NCI-H187 treated with DMSO at 0.1 percent for 48 hours (cell line): ENCODE measurements at places on chromosomes 7 and 10.

DNA sequence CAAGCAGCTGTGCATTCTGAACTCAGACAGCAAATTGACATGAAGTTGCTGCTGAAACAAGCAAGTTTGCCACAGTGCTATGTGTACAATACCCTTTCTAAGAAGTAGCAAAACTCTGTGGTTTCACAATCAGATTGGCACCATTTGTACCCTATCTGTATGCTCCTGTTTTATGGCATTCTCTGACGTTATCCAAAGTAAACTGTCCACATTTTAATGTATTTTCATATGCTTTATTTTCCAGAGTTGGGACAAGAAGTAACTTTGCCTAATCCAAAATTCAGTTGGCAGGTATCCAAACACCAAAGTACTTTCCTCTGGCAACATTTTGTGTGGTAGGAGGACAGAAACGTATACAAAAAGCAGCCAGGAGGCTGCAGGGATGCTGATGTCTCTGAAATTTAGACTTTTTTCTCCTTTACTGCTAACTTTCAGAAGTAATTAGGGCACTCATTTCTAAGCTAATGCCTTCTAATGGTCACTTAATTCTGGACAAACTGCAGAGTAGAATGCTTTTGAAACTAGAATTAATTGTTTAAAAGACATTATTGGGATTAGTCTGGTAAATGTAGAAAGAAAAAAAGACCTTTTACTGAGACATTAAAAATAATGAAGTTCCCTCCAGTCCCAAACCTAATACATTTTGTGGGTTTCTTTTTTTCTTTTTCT, 414.7 kb upstream of the NRP1 start:
- no peak for DNase-seq

DNA sequence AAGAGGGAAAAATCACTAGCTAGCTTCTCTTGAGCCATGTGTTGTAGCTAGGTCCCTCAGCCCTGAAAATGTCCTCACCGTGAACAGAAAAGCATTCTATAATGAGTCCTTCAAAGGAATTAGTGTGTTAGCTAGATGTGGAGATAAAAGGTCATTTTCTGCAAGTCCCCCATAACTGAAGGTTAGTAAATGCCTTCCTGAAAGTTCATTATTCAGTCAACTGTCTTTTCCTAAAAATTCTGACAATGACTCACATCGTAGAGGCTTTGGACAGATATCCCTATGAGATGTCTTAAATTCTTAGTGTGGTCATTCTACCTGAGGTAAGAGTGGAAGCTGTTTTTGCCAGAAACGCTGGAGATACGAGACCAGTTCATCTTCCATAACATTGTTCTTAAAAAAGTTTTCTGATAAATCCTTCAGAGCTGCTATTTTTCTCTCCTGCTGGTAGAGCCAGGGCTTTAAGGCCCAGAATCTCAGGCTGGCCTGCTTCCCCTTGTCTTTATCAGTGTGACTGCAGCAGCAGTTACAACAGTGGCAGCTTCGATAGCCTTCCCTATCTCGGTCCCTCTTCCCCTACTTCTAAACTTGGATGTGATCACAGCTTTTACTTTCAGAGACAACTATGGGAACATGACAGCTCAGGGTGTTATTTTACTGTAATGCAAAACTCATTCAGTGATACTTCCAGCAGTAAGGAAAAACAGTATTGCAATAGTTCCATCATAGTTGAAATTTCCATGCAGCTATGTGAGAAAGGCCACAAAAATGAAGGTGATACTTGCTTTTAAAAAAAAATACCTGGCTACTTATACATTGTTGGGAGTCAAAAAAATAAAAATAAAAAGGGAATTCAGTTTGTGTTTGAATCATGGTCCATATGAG, 37.3 kb upstream of the PRKAR2B start:
- DNase-seq = no peak

- no peak for DNase-seq
These were observed 712 bp downstream of the FOXP2 start for GRCh38 chr7:114415064-114415989.

GRCh38 chr7:867001-867405, 9.4 kb upstream of the GET4 start:
- DNase-seq = no peak

- DNase-seq = no peak
These were observed 61.4 kb downstream of the SHOC2 start for GRCh38 chr10:110980807-110981206.
